ENCODE measurements at places on chromosomes 2 and 18.

DNA sequence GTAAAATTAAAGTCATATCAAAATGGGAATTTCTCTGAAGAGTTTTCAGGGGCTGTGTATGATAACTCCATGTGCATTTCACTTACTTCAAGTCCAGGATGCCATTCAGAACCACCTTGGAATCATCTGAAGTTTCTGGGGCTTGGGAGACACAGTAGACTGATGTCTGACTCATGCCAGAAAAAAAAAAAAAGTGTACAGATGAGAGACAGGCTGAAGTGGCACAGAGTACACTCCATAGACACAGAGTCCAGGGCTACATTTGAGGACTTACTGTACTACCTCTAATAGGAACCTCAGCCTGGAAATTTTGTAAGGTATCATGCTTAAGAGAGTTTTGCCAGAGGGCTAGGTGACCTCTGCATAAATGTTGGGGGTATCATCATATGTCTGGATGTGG, 92.0 kb downstream of the SS18 start:
- no peak for DNase-seq

GRCh38 chr2:96264656-96265348, 995 bp downstream of the TMEM127 start:
- DNase-seq: no peak

DNA sequence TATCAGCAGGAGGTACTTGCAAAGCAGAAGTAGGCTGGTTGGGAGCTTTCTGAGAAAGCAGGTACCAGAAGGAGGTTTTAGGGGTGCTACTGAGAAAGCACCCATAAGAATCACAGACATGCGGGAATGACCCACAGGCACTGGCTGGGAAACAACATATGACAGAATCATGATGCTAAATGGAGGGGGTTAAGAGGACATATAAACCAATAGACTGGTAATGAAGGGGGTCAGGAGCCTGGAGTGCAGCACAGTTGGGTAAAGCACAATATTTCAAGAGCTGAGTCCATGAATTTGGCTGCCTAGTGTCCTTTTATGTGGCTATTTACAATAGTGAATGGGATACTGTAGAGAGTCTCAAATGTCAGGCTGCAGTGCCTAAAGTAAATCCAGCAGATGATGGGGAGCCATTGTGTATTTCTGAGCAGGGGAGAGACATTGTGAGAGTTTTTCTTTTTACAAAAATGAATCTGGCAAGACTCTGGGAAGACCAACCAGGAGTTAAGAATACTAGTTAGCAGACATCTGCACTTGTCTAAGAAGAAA, 27.6 kb upstream of the GMCL1 start:
- DNase-seq: no peak

DNA sequence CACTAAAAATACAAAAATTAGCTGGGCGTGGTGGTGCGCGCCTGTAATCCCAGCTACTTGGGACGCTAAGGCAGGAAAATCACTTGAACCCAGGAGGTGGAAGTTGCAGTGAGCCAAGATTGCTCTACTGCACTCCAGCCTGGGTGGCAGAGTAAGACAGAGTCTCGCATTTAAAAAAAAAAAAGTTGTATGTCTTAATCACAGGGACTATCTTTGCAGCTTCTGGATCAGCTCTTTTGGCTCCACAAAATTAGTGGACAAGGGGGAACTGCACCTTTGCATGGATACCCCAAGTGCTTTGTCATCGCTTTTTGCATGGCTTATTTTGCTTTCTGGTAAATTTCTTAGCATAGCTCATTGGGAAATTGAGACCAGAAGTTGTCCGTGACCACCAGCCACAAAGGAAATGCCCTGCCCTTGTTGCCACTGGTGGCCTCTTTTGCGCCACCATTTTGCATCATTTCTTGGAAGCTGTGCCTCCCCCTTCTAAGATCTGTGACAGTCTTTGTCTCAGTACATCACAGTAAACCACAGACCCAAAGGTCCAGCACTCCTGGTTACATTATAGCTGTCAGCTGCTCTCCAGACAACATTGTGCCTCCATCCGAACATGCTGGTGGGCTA, 43.9 kb upstream of the PCBP1 start:
- no peak for DNase-seq

- DNase-seq: no peak
Measured at GRCh38 chr2:64142741-64143168, 1.5 kb downstream of the PELI1 start.

- DNase-seq: no peak
Measured at GRCh38 chr2:119441376-119442225, 9.9 kb downstream of the TMEM37 start.

DNA sequence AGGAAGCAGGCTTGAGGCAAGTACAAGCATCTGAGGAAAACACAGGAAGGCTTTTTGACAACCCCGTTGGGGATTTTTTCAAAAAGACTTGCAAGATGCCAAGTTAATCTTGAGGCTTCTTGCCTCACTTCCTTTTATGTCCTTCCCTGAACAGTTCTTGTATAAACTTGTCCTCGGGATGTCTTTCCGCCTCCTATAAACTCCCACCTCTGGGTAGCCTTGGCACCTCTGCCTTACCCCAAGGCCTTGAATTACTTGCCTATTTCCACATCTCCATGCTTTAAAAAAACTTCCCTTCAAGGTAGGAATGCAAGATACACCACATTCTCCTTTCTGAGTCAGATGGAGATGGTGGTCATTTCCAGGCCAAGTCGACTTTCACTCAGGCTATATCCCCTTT, 106.4 kb upstream of the RBBP8 start:
- DNase-seq: no peak

- DNase-seq: no peak
Measured at GRCh38 chr2:138504546-138505235, 3.1 kb downstream of the SPOPL start.

DNA sequence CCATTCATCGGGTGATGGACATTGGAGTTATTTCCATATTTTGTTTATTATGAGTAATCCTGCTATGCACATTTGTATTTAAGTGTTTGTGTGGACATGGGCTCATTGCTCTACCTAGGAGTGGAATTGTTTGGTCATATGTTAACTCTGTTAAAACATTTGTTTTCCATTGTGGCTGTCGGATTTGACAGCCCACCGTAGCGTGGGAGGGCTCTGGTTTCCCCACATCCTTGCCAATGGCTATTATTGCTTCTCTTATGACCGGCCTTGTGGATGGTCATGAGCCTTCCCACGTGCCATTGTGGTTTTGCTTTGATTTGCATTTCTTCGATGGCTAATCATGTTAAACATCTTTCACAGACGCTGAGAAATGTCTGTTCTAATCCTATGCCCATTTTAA, 92.0 kb downstream of the ZNF236 start:
- no peak for DNase-seq

- no peak for DNase-seq
Measured at GRCh38 chr2:207107551-207107950, 58.2 kb downstream of the KLF7 start.

DNA sequence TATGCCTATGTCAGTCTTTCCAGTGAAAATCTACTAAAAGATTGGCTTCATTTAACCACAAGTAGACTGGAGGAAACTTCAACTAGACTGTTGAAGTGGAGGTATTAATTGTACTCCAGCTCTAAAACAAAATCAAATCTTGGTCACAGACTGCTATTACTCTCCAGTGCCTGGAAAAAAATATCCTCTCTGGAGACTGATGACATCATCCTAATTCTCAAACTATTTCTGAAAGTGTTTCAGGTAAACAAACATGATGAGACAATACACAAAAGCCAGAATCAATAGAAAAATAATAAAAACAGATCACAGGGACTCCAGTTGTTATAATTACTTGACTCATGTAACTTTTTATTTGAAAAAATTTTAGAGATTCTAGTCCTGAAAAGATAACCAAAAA, 87.7 kb upstream of the MYO3B start:
- no peak for DNase-seq

DNA sequence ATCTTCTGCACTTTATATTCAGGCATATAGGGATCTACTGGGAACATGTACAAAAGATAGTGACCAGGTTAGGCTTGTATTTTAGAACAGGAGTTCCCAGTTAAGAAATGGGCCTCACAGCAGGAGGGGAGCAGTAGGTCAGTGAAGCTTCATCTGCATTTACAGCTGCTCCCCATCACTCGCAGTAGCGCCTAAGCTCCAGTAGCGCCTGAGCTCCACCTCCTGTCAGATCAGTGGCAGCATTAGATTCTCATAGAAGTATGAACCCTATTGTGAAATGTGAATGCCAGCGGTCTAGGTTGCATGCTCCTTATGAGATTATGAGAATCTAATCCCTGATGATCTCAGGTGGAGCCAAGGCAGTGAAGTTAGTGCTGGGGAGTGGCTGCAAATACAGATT, 224.4 kb upstream of the CYRIA start:
- no peak for DNase-seq

DNA sequence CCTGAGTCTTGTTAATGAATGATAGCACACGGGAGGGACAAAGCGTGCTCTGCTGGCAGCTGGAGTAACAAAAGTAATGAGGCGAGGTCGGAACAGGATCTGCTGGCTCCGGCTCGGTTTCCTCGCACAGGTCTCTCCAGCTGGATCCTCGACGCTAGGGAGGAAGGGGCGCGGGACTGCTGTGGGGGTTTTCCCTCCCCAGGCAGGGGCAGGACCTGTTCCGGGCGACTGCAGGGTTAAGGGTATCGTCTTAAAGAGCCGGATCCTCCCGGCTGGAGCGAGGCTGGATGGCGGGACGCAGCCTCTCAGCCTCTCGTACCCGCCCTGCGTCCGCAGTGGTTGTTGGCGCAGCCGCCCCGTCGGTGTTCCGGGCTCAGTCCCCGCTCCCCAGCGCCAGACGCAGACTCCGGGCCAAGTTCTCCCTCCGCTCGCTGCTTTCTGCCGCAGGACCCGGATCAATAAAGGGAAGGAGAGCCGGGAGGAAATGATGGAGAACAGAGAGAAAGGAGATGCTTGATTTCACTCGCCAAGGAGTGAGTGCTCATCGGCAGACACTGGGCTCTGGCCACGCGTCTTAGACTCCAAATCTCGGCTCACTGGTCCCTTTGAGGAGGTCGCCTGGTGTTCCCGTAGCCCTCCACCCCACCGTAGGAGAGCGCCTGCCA, 1.1 kb upstream of the LIPG start:
- peak; percentile 27 for DNase-seq

- no peak for DNase-seq
Measured at GRCh38 chr2:128513961-128514283, 195.3 kb upstream of the HS6ST1 start.

DNA sequence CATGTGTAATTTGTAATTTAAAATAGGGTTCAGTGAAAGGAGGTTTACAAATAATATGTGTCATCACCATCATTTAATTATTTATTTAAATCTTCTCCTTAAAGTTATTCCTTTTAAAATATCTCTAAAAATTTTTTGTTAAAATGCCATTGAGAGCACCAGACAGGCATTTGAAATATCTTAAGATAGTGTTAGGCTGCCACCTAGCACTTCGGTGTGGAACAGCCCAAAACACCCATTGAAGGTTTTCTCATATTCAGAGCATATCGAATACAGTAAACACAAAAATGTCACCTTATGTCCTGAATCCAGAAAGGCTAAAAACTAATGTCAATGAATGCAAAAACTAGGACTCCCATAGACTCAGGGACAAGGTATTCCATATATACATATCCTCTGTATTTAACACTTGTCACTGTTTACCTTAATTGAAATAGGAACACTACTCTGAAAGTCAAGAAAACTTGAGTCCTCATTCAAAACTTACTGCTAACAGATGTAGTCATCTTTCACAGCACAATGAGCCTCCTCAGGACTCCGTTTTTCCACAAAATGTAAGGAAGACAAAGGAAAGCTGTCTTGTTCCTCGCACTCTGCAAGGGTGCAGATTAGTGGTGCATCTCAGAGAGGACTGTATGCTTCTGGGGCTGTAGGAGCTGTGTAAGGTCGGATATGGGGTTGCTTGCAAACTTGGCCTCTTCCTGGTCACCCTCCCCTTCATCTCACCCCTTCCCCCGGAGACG, 329.5 kb downstream of the PAX3 start:
- peak; percentile 33 for DNase-seq

GRCh38 chr2:3117650-3118216, 259.9 kb downstream of the EIPR1 start:
- DNase-seq: no peak
